ENCODE measurements at places on chromosomes 11 and 22.

DNA sequence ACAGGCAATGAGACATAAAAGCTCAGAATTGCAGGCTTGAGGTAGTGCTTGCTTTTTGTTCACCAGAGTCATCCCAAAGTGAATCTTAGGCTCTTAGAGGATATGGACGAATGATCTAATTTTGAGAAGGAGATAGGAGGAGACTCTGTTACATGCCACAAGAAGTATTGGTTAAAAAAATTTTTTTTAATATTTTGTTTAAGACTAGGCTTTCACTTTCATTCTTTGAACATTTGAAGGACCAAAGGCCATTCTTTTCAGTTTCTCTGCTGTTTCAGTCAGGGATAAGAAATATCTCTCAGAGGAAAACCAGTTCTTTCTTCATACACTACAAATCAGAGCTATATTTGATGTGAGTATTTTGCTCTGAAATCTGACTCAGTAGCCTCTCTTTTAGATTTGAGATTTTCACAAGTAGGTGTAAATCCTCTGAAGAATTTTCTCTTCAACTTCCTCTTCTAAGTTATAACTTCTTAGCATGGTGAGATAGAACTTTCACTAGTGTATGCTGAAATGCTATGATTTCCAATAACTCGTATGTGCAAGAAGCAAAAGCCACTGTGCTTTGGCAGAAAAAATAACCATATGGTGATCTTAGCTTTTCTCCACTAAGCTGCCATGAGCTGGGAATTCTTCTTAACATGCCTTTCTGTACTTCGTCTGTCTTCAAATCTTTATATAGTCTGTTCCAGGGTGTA is 24.1 kb upstream of the FAM181B start:
- no peak for DNase-seq

DNA sequence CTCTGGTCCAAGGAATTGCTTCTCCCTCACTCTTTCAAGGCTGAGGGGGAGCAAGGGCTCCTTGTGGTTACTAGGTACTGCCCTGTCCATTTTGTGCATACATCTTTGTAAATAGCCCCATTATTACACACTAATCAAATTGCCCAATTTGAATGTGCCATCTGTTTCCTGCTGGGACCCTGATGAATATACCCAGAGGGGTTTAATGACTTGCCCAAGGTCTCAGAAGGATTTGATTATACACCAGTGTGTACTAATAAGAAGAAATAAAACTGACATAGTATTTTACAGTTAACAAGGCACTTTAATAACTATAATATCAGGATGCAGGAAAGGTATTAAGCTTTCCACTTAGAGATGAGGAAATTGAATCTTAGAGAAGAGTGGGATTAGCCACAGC is 64.6 kb upstream of the PTPRJ start:
- no peak for DNase-seq

- no peak for DNase-seq
These were observed 2.8 kb upstream of the KCNJ5 start for GRCh38 chr11:128888034-128888985.

DNA sequence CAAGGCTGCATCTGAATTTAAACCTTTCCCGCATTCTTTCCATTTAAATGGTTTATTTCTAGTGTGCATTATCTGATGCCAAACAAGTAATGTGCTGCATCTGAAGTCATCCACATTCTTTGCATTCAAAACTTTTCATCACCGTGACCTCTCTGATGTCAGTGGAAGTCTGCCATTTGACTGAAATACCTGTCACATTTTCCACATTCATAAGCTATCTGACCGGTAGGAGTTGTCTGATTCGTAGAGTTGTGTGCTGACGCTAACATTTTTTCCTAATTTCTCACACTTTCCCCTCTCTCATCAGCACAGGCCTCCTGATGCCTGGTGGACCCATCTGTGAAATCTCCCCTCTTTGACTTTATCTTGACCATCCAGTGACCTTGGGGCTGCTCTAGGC is 79.9 kb upstream of the BARX2 start:
- no peak for DNase-seq

DNA sequence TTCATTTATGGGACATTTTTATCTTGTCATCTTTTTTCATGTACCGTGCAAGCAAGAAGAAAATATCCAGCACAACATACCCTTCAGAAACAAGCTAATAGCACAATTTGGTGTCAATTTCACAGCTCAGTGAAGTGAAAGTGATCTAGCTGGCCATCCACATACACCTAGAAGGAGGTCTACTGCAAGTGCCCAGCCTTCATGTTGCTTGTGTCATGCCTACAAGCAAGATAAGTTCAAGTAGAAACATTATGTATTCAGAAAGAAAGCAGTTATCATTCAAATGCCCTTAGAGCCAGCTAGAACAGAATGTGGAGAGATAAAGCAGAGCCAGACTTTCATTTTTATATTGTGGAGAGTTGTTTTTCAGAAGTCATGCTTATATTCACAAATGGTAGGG is 325.7 kb upstream of the PITPNB start:
- DNase-seq, result no peak

- DNase-seq, result no peak
These were observed 45.3 kb upstream of the PPARA start for GRCh38 chr22:46104881-46105493.

- no peak for DNase-seq
These were observed 8.8 kb upstream of the CTSD start for GRCh38 chr11:1772270-1773130.

GRCh38 chr22:46003271-46004091 is 26.5 kb upstream of the WNT7B start:
- no peak for DNase-seq

GRCh38 chr22:17199003-17199731 is 20.1 kb downstream of the ADA2 start:
- DNase-seq, result no peak

- no peak for DNase-seq
These were observed 11.6 kb downstream of the SLC37A2 start for GRCh38 chr11:125074511-125075241.

DNA sequence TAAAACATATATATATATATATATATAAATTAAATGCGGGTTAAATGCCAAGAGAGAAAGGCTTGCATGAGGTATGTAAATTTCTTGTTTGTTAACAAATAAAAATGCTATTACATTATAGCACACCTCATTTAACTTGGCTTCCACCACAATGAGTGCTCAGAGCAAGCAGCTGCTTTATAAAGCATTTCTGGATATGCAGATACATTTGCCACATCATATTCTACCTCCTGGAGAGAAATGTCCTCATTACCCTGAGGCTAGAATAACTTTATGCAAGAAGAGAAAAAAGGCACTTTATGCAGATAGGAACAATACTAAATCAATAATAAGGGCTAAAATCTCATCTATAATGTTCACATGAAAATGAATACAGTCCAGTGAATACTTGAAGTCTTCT is 181.7 kb upstream of the CCDC90B start:
- DNase-seq, result no peak

- peak; percentile 77 for DNase-seq
These were observed 812 bp downstream of the FADD start for GRCh38 chr11:70203751-70204465.

DNA sequence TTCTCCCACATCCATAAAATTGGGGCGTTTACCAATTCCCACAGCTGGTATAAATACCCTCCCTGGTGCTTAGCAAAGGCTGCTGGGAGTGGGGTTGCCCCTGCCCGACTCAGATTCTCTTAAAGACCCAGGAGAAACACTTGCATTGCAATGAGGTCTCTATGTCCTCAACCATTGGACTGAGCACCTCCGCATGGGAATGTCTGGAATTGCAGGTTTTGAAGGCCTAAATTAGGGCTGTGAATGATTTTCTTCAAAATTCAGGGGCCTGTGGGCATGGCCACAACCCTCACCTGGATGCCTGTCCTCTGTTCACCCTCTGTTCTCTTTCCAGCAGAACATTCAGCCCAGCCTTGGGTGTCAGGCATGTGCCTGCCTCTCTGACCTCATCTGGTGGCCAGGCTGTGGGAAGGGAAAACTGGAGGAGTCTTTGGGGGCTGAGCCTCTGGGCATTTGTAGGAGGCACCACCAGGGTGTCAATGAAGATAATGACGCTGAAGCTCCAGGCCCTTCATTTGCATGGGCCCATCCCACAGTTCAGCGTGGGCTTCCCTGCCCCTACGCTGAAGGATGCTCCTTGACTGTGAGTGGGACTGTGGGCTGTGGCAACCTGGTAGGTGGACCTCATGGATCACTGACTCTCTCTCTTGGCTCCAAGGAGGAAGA is 52.7 kb upstream of the MYEOV start:
- DNase-seq, result no peak

Data from activated CD8-positive, alpha-beta memory T cell treated with anti-CD3 and anti-CD28 coated beads for 1 hour (primary cell).